Stimulated activated naive CD4-positive, alpha-beta T cell (primary cell): ENCODE measurements at places on chromosomes 3 and 15.

DNA sequence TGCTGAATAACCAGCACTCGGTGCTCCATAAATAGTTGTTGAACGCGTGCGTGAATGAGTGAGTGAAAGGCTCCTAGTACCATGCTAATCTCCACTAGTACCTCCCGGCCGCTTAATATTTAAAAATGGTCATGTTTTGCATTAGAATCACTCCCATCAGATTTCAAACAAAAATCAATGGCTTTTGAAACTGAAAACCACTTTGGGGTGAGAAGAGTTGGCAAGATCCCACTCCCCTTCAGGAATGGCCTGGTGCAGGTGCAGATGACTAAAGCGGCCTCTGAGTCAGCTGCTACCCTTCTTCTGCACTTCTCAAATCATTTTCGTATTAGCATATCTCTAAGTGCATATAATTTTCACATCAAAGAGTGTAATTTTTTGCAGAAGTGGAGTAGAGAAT lies 425.3 kb upstream of the PROK2 start:
- no peak for DNase-seq

- DNase-seq, result no peak
These were observed 247.5 kb downstream of the MBNL1 start for GRCh38 chr3:152516216-152516615.

DNA sequence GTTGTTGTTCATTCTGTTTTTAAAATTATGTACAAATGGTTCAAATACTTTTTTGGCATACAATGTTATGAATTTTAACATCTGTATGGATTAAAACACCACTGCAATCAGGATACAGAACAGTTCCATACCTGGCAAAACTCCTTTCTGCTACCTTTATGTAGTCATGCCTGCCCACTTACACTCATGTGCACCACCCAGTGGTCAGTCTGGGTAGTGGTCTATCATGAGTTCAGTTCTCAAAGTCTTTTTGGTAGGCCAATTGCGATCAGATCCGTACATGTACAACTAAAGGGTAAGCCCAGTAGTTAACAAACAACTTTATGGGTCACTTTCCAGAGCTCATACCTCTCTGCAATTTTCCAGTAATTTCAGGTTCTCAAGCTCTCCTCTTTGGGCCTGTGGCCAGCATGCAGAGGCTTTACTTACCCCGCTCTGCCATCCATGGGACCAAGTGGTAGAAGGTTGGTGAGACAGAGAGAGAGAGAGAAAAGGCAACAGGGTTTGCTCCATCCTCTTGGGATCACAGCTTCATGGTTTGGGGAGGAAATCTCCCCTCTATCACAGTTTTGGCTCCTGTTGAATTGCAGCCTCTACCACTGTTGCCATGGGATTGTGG lies 63.9 kb upstream of the FAM98B start:
- DNase-seq, result peak; percentile 36

GRCh38 chr15:78909791-78910228 lies 35.0 kb downstream of the CTSH start:
- no peak for DNase-seq

GRCh38 chr15:60673918-60674558 lies 195.1 kb upstream of the ICE2 start:
- no peak for DNase-seq

- DNase-seq, result no peak
These were observed 10.9 kb downstream of the FLNB start for GRCh38 chr3:58018892-58019742.

DNA sequence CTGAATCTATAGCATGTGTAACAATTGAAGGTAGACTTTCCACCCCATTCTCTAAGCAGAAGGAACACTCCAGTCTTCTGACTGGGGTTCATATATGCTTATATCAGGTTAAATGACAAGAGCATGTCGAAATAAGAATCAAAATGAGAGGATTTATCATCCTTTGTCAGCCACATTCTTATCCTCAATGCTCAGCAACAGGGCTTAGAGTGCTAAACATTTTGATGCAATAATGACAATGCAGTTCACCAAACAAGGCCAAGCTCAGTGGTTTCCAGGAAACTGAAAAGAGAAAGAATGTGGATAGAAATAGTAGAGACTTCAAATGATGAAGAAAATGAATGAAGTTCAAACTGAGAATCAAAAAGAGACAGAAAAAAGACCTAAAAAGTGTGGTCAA lies 78.0 kb downstream of the FSIP1 start:
- no peak for DNase-seq

DNA sequence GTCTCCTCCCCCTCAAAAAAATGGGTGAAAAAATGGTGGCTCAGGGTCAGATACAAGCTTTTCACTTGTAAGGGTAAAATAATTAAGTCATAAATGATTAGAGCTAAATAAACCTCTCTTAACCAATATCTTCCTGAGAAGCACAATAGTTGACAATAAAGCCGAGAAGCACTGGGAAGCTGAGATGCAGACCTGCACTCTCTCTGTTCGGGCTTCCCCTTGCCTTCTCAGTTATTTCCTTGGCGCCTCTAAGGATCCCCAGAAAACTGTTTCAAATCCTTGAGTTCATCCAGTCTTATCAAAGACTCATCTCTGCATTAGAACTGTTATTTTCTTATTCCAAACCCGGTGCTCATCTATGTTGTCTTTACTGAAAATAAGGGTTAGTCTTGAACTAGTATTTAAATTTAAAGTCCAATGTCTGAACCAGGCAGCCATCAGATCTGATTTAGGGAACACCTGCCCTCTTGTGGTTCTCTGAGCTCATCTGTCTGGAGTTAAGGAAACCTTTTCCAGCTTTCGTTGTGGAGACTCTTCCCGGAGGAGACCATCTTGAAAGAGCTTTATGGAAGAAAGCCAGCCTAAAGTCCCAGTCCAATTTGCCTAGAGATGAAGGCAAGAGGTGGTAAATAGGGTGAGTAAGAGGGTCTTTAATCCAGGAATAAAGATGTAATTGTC lies 256.4 kb upstream of the MCTP2 start:
- no peak for DNase-seq

DNA sequence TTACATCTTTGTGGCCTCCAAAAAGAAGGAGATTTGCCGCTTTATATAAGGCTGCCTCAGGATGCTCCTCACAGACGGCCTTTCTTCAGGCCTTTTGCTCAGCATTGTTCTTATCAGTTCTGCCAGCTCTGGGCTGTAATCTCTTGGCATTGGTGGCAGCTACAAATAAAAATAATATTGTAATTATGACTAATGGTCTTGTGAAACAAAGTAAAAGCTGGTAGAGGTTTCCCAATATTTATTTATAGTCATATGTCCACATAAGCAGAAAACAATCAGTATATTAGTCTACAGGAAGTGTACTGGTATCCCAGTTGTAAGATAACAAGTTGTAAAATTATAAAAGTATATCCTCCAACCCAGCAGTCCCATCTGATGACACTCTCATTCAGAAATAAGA lies 7.3 kb downstream of the NEK4 start:
- no peak for DNase-seq

GRCh38 chr3:70531838-70532489 lies 219.5 kb upstream of the MDFIC2 start:
- DNase-seq, result no peak

- no peak for DNase-seq
These were observed 3.5 kb downstream of the SLITRK3 start for GRCh38 chr3:165192610-165193192.

DNA sequence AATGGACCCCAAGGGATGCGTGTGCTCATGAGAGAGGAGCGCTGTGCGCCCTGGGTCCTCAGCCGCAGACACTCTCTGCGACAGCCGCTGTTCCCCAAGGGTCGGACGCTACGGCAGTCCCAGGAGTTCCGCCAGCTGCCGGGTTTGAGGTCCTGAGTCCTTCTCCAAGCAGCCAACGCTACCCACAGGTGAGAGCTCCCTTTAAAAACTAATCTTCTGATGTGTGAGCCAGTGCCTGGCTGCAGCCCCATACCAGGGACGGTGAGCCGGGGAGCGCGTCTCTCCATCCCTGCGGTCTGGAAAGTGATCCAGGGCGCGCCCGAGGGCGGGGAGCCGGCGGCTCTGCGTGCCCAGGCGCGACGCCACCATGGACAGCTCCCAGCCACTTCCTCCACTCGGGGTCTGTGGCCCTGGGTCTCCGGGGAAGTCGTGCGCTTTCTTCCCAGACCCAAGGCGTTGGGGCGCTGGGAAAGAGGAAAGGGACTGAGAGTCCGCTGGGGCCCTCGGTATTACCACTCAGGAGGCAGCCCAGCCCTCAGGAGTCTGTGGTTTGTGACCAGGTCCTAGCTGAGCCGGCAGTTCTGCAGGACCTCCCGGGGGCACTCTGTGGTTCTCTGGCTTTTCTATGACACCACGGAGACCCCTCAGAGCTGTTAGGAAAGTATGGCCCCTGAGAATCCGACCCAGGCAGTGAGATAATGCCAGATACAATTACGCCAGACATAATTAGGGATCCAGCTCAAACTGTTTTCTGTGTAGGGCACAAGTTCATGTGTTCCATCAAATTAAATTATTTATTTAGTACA lies 1.4 kb downstream of the CEMIP start:
- no peak for DNase-seq

DNA sequence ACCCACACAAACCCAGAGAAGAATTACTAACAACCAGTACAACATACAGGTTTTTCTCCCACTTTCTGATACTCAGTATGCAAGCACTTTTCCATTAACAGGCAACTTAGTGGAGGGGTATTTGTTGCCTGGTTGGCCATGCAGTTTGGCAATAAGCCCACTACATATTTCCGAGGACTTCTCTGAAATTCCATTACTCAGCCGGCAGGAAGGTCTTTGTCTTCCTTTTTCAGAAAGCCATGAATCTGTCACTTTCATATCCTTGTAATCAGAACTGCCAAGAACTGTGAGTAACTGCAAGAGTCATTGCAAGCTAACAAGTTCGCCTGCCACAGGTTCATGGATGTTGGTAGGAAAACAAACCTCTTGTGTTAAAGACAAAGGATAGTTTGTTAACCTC lies 422.3 kb upstream of the ROBO1 start:
- DNase-seq, result no peak

GRCh38 chr3:161054860-161055604 lies 50.1 kb downstream of the B3GALNT1 start:
- DNase-seq, result no peak

- DNase-seq, result no peak
These were observed 49.0 kb downstream of the DZIP1L start for GRCh38 chr3:138066383-138066782.

DNA sequence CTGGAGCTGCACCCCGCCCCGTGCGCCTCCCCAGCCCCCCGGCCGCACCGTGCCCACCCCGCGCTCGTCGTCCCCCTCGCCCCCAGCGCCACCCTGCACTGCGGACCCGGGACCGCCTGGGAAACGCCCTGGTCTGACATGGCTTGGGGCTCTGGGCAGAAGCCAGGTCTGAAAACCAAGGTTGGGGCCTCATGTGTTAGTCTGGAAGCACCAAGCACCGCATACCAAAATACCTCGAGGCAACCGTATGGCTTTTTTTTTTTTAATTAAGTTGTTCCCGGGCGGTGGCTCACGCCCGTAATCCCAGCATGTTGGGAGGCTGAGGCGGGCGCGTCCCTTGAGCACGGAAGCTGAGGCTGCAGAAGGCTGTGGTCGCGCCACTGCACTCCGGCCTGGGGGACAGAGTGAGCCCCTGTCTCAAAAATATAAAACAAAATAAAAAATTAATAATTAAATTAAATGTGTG lies 91.5 kb upstream of the CHD2 start:
- DNase-seq, result no peak

DNA sequence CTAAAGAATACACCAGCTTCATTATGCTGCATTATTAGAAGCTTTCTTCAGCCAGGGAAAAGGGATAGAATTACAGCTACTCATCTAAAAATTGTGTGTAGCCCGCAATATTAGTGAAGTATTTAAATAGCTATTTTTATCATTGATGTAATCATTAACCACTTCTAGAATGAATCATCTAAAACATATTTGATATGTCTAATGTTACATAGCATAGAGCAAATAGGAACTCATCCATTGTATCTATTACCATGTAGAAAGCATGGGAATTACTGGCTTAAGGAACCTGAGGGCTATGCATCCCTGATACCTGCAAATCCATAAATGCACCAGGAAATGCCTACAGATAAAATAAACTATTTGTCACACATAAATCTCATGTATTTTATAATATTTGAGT lies 54.5 kb upstream of the VGLL3 start:
- no peak for DNase-seq

- DNase-seq, result no peak
These were observed 708.3 kb downstream of the FHIT start for GRCh38 chr3:60542995-60543394.
